ENCODE measurements at places on chromosomes 3 and 15.

GRCh38 chr15:73884159-73884558 is 10.8 kb downstream of the TBC1D21 start:
- no peak for DNase-seq

DNA sequence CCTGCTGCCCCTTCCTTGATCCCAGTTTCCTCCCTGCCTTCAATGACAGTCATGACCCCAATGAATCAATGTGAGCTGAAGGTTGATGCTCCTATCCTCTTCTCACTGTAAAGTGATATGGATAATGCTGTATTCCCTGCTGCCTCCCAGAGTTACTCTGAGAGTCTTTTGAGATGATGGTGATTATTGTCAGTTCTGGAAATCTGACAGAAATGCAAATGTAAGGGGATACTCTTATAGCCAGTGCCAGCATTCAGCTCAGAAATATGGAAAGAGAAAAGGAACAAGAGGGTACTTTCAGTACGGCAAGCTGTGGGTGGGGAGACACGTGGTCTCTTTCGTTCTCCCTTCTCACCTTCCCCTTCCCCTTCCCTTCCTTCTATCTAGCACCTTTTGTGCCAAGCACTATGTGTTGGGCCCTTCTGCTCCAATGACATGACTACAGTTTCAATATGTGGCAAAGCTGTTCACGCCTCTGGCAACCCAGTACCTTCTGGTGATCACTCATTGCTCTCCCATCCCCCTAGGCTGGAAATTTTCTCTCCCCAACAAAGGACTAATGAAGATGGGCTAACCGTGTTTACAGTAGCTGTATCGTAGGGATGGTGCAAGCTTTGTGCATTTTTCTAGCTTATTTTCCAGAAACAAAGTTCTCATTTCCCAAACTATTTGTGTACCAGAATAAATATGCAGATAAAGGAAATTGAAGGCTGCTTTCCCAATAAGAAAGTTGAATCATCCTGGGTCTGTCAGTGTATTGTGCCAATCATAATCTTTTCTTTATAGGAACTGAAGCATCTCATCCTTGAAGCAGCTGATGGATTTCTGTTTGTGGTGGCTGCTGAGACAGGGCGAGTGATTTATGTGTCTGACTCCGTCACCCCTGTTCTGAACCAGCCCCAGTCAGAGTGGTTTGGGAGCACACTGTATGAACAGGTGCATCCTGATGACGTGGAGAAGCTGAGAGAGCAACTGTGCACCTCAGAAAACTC is 70.3 kb downstream of the ARNT2 start:
- DNase-seq: peak; percentile 22

GRCh38 chr3:190325923-190326322 is 3.7 kb upstream of the CLDN1 start:
- no peak for DNase-seq

DNA sequence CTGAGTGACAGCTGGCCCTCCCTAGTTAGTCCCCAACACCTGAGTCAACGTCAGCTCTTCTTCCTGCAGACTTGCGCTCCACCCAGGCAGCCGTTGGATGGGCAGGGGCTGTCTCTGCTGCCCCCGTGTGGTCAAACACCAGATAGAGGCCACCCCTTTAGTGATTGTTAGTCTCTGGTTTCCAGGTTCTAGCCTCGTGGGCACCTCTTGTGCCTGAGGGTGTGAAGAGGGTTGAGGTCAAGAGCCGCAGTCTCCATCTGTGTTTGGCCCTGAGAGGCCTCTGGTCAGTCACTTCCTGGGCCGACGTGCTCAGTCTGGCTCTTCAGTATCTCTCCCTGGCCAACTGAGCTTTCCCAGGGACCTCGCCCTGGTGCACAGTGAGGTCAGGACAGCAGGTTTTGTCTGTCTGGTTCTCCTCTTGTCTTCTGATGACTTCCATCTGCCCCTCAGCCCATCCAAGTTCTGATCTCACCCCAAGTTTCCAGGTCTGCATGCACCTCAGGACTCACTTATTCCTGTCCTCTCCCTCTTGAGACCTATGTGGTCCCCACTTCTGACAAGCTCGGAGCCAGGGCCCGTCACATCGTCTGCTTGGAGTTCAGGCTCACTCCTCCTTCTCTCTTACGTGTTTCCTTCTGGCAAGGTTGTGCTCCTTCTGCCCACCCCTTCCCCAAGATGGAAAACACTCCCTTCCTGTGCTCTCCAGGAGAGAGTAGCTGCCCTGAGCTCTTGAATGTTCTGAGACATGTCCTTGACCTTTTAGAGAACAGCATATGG is 20.9 kb downstream of the CD276 start:
- no peak for DNase-seq

- DNase-seq: no peak
Measured at GRCh38 chr3:100183608-100184125, 69.4 kb upstream of the FILIP1L start.

DNA sequence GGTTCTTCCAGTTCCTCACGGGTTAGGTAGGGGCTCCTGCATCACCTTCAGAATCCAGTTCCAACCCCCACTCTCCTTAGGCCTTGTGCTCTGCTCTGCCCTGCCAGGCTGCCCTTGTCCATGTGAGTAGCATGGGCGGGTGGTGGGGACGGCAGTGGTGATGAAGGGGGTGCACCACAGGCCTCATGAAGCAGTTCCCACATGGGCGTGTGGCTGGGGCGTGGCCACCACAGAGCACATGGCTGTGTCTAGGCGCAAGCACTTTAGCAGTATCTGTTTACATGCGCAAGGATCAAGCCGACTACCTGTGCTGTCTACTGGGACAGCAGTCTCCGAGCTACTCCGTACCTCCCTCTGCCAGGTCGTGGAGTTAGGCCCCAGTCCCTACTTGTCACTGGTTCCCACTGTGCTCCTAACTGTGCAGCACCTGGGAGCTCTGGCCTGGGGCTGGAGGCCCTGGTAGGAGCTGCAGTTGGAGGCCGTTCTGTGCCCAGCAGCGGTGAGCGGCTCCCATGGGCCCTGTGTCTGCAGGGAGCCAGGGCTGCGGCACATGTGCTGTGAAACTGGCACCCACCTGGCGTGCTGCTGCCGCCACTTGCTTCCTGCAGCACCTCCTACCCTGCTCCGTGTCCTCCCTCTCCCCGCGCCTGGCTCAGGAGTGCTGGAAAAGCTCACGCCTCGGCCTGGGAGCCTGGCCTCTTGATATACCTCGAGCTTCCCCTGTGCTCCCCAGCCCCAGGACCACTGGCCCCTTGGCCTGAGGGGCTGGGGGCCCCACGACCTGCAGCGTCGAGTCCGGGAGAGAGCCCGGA is 53.5 kb downstream of the PLXNA1 start:
- peak; percentile 59 for DNase-seq

DNA sequence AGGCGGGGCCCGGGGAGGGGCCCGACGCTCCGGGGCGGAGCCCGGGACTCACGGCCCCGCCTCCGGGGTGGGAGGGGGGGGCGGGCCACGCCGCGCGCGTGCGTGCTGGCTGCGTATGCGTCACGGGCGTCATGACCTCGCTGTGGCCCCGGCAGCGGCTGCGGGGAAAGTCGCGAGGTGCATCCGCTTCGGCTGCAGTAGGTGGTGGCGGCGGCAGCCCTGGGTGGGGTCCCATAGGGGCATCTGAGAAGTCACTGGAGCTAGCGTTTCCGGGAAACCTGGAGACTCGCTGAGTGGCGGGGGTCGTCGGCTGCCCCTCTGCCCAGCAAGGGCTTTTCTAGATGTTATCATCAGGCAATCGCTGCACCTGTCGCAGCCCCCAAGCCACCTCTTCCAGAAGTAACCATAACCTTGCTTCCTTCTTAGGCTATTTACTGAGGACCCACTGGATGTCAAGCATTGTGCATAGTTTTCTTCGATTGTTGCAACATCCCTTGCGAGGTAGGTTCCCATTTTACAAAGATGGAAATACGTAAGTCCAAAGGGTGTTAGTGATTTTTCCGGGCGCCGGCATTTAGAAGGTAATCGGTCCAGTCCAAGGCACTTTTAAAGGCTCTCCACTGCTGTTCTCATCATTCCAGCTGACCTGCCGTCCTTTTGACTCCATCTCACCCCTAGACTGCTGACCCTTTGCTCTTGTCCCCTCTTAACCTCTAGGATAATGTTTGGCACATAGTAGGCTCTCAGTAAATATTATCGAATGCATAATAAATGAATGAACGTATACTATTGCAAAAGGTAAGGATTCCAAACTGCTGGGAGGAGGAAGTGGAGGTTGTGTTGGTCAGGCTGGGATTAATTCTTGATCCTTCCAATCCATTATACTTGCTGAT is at the start of gene GDPGP1:
TSS of gene GDPGP1 (plus strand) at position 114 of the 893 bp plus-strand sequence. CDS start 6,700 bp downstream, outside the sequence.
- DNase-seq: no peak

DNA sequence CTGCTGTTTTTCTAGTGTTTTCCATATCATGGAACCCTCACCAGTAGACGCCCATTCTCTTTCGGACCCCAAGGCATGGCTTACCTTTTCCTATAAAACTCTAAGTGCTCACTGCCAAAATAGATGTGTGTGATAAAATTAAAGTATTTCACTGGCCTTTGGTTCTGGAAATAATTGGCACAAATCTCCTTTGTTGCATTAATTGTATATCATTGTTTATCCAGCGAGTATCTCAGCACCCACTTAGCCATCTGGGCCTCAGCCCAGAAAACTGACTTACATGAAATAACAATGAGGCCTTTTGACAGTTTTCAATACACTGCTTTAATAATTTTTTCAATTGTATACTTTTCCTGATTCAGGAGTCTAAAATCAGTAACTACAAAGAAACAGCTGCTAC is 105.1 kb downstream of the MECOM start:
- no peak for DNase-seq

DNA sequence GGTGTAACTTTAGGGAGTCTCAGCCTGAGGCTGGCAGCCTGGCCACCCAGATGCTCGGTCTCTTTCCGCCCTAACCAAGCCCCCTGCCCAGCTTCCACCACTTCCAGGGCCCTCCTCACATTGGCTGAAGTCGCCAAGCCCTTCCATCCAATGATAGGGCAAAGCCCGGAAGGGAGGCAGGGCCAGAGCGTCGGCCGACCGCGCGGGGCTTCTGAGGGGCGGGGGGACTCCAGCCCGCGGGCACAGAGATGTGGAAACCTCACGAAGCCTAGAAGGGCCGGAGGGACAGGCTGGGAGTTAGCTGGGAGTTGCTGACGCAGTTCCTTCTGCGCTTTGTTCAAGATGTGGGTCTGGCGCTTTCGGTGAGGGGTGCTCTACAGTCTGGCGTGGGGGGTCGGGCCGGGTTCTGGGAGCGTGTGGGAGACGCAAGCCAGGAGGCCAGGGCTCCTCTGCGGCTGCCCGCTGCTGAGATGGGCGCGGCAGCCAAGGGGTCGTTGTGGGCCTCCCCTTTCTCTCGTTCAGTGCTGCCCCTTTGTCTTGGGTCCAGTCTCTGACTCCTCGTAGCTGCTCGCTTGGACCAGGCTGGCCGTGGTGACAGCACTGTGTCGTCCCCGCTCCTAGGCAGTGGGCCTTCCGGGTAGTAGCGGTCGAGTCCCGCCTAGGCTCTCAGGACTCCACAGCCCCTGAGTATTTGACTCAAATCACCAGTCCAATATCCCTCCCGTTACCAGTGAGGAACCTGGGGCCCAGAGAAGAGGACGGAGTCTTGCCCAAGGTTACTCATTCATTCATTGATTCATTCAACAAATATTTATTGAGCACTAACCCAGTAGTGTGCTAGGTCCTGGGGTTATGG is at the start of gene ZNF660:
TSS of gene ZNF660 (plus strand) at position 319 of the 856 bp plus-strand sequence. CDS start 9,230 bp downstream, outside the sequence.
- no peak for DNase-seq

- no peak for DNase-seq
Measured at GRCh38 chr3:183279371-183279770, 26.3 kb downstream of the B3GNT5 start.

GRCh38 chr3:9204253-9204992 is 45.0 kb downstream of the SRGAP3 start:
- DNase-seq: no peak

DNA sequence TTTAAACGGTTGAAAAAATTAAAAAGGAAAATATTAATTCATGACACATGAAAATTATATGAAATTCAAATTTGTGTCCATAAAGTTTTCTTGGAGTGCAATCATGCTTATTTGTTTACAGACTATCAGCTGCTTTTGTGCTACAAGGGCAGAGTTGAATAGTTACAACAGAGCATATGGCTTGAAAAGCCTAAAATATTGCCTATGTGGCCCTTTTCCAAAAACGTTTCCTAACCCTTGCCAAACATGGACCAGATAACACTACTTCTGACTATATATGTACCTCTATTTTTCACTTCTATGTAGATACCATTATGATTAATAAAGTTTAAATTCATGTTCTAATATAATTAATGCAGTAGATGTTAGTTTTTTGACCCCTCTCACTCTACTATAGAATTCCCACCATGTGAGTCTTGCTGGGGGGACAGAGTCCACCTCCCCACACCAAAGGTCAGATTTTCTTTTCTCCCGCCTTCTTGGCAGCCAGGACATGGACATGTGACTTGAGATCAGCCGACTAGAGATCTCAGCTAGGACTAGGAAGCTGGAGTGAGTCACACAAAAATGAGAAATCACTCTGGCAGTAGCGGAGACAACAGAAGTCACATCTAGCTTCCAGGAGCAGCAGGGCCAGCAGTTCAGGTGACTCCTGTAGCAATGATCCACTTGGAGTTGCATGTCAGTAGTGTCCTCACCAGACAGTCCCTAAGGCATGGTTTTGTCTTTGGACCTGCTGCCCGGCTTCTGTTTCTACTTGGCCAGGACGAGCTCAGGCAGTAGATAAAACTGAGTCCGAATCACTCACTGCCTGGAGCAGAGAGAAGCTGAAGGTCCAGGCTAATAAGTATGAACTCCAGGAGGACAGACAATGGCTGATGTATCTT is 22.4 kb downstream of the CIAO2A start:
- DNase-seq: no peak

GRCh38 chr15:64884679-64885078 is 27.0 kb upstream of the ANKDD1A start:
- no peak for DNase-seq

DNA sequence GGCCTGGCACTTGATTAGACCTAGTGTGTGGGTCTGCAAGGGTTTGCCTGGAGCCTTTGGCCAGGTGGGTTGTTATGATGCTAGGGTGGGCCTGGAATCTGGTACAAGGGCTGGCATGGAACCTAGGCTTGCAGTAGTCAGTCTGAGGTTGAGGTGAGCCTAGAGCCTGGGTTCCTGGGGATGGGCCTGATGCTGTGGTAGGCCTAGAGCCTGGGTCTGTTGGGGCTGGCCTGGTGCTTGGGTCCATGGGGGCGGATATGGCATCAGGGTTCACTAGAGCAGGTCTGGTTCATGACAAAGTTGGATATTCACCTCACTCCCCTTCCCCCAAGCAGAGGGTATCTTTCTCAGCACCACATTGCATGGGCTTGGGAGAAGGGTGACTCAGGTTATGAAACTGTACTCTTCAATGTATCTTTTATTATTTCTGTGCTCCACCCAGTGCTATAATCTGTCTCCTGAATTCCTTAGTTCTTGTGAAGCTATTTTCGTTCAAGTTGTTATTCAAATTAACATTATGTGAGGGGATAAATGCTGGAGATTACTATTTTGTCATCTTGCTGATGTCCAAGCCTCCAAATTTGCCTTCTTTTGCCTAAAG is 274.4 kb downstream of the NFKBIZ start:
- DNase-seq: no peak

GRCh38 chr3:9074079-9074478 is 110.8 kb upstream of the RAD18 start:
- DNase-seq: no peak
